Hepatocyte (in vitro differentiated cells): ENCODE measurements at places on chromosomes 5 and 9.

DNA sequence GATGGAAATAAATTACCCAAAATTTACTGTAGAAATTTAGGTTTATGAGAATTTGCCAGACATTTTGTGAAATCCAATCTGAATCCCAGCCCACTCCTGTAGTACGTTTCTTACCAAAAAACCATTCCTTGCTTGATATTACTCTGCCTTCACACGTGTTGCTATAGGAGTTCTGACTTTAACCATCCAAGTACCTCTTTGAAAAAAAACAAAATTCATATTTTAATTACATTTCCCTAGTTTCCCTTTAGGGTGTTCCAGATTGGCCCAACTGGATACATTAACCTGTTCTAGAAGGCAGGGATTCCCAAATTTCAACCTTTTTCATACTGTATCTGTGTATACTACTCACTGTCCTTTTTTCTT, 1.4 kb upstream of the PJA2 start:
- DNase-seq, result no peak

GRCh38 chr9:72539824-72540347, 18.5 kb downstream of the TMC1 start:
- DNase-seq, result no peak

DNA sequence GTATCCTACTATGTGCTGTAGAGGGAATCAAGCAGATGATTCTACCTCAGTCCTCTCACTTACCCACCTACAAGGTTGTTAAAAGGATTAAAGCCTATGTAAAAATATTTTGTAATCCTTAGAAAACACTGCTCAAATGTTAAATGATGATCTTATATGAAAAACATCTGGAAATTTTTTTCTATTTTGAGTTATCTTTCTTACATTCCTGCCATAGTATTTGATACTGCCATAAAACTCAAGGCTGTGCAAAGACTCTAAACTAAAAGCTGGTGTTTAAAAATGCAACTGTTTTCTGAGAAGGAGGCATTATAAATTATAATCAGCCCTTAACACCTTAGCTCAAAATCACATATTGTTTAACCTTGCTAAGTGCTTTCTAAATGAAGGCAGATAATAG, 474.2 kb downstream of the PRELID2 start:
- DNase-seq, result no peak

- no peak for DNase-seq
These were observed 2.1 kb downstream of the ZDHHC11 start for GRCh38 chr5:848671-849111.

GRCh38 chr9:22514871-22515270, 68.2 kb downstream of the DMRTA1 start:
- no peak for DNase-seq

DNA sequence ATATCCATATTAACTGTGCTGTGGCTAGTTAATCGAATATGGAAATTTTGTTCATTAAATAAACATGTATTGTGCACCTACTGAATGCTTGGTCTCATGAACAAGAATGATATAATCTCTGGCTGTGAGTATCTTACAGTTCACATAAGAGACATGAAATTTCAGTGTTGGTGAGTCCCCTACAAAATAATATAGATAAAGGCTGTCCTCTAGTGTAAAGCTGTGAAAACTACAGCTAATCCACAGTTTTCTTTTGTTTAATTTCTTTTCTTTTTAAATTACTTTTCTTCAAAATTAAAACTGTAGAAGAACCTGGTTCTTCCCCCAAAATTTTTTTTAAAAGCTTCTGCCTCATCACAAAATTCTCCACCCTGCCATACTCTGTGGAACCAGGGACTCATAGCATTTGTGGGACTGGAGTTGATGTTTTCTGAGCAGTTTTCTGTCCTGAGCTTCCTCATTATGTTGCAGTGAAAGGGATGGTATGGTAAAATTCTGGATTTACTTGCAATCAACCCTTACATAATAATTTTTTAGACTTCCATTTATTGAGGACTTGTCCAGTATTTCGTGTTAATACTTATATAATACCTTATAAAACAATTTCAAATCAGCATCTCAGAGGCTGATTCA, 135.0 kb downstream of the STK32A start:
- DNase-seq, result no peak

GRCh38 chr5:178453224-178453623, 137.0 kb downstream of the COL23A1 start:
- no peak for DNase-seq

GRCh38 chr5:58505971-58506640, 14.9 kb downstream of the GAPT start:
- DNase-seq, result no peak

- no peak for DNase-seq
These were observed 6.5 kb downstream of the TAS2R1 start for GRCh38 chr5:9623661-9624060.
